Stimulated activated CD4-positive, alpha-beta T cell treated with anti-CD3 and anti-CD28 coated beads, TNF-alpha, amount 100 ng/mL, for 1 hour (primary cell): ENCODE measurements at places on chromosomes 5 and 9.
A peak's percentile ranks its signal among the peaks of the same experiment; 100 is the strongest.

GRCh38 chr5:78518365-78519197, 130.0 kb downstream of the LHFPL2 start:
- DNase-seq = no peak

DNA sequence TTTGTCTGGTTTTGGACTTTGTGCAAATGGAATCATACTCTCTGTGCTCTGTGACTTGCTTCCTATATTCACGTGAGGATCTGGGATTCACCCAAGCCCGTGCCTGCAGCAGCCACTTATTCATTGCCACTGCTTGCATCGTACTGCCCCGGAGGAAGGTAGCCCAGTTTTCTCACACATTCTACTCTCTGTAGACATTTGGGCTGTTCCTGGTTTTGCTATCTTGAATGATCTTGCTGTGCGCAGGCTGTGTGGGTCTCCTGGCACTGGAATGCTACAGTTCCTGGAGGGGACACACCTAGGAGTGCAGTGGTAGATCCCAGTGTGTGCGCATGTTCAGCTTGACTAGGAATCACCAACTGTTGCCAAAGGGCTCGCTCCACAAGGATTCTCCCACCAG, 99.2 kb upstream of the BOD1 start:
- DNase-seq = no peak

DNA sequence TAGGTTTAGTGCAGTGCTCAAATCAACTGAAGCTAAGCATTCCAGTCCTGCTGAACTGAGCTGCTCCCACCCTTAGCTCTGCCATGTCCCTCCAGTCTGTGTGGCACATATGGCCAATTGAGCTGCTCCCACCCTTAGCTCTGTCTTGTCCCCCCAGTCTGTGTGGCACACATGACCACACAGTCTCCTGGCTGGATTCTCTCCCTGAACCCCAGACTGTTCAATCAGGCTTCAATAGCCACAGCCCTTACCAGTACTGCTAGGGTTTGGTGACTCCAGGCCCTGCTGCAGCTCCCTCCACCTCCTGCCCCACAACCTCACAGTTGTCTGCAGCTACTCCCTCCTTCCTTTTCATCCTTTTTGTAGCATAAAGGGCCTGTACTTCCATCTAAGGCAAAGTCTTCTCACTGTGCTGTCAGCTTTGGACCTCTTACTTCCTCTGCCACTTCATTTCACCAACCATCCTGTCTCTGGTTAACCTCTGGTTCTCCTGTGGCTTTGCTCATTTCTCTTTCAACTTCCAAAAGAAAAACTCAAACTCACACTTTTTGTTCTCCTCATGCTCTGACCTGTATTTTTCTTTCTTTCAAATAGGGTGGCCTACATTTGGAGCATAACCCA, 50.8 kb downstream of the ADAMTS12 start:
- no peak for DNase-seq

DNA sequence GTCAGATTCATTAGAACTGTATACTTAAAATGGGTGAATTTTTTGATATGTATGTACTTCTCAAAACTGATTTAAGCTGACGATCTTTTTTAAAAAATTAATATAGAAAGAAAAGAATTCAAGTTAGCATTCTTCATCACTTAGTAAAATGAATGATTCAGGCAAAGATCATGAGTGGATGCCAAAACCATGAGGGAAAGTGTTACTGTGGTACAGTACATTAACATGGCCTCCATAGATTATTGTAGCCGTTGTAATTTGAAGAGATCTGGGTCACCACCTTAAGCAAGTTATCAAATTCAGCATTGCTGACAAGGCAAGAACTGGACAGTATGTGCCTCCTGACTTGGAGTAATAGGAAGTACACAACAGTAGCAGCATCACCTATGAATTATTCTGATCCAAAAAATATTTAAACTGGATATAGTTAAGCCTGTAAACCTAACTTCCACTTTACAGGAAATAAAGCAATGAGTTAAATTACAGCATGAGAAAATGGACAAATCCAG, 29.7 kb downstream of the C9orf85 start:
- no peak for DNase-seq

DNA sequence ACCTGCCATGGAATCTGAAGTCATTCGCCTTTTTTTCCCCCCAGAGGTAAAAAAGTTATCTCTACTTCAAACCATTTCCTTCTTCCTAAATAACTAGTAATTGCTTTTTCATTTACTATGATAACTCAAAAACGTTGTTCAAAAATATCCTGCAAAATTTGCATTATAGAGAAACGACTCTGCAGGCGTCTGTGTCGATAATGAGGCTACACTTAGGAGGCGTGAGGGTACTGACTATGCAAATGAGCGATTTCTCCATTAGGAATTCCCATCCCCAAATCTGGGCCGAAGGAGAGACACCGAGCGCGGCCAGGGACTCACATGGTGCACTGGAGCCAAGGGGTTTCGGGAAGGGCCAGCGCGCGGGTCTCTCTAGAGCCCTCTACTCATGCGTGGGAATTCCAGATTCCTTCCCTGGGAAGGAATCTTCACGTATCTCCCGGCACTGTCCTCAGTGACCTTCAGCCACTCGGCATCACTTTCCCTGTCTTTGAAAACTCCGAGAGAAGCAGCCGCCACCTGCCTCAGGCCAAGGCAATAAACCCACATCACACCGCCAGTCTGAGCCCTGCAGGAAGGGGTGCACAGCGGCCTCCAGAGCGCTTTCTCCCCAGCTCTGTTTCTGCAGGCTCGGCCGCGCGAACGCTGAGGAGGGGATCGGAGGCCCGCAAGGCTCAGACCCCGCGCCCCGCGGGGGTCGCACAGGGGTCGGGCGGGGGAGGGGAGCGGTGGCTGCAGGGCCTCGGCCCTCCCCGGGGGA, 718 bp upstream of the DENND4C start:
- DNase-seq = peak; percentile 49

DNA sequence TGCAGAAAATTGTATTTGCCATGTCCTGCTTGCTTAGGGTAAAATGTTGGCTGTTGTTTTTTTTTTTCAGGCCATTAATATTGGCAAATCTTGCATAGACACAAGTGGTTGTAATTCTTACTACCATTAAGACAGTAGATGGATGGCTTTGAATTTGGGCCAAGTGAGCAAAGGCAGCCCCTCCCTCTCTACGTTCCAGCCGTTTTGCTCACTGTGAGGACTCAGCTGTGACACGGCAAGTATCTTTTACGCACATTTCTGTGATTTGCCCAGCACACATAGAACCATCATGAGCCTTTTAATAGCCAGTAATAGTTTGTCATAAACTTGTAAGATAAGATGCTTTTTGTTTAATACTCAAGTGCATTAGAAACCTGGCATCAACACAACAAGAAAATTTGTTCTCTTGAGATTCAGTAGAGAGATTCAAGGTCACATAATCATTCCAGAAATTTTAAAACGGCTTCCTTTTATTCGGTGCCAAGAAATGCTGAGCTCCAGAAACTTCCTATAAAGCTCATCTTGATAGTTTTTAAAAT, 205.2 kb upstream of the ADCY2 start:
- DNase-seq = no peak

DNA sequence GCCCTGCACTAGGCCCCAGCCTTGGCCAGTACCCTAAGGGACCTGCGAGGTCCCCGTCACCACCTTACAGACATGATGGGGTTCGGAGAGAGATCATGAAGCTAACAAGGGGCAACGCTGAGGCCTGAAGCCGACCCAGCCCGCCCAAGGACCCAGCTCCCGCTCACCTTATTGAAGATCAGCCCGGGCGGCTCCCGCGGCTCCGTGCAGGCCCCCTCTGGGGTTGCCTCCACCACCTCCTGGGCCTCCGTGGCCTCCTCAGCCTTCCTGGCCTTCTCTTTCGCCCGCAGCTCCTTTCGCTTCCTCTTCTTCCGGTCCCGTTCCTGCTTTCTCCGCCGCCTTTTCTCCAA, 3.6 kb downstream of the SURF6 start:
- DNase-seq = no peak

DNA sequence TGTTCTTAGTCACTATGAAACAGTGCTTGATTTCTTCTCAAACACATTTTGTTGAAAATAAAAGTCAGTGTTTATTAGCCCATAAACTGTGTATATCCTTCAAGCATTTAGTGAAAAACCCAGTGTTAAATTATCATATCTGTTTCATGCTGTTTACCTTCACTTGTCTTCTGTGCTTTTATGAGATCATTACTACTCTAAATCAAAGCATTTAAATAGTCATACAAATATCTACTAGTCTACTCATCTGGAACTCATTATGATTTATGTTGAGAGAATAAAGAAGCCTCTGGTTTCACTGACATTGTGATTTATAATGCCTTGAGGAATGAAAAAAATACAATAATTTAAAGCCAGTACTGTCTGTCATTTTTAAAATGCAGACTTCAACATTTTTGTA, 366.5 kb downstream of the SLCO4C1 start:
- DNase-seq = no peak
